ENCODE measurements at places on chromosomes 11 and 22. TPM values are rescaled to one million over a fixed set of nuclear protein-coding genes. Genes with fewer than 3 reads are reported as not detected.

TRIM49 gene
- not detected for total RNA-seq

C22orf23 gene
- total RNA-seq, result 0.14 TPM

ADM gene
- total RNA-seq, result 177 TPM

TRIM77 gene
- not detected for total RNA-seq

VPREB3 gene
- total RNA-seq, result not detected

DGCR6 gene
- total RNA-seq, result 0.71 TPM

TNNT3 gene
- total RNA-seq, result not detected

DDB1 gene
- 374 TPM for total RNA-seq

GDPD4 gene
- not detected for total RNA-seq

OR51B5 gene
- total RNA-seq, result 0.18 TPM

TRIM68 gene
- 6.0 TPM for total RNA-seq

KRTAP5-10 gene
- not detected for total RNA-seq

HEPN1 gene
- not detected for total RNA-seq

CCDC157 gene
- 1.7 TPM for total RNA-seq

BARX2 gene
- total RNA-seq, result not detected

TEAD1 gene
- 75.5 TPM for total RNA-seq

GRIA4 gene
- under 0.01 TPM for total RNA-seq

CASP5 gene
- 0.14 TPM for total RNA-seq

RHOD gene
- total RNA-seq, result 17.4 TPM

WNT7B gene
- total RNA-seq, result not detected

NPAS4 gene
- total RNA-seq, result not detected

PRG3 gene
- total RNA-seq, result not detected

SPDYC gene
- total RNA-seq, result not detected

CNIH2 gene
- 0.28 TPM for total RNA-seq

SDHAF2 gene
- 47.0 TPM for total RNA-seq

F2 gene
- total RNA-seq, result 0.18 TPM

CTSD gene
- total RNA-seq, result 251 TPM

VSTM5 gene
- total RNA-seq, result 0.18 TPM

ACCS gene
- 15.7 TPM for total RNA-seq

RAB36 gene
- total RNA-seq, result 2.4 TPM

RGL4 gene
- not detected for total RNA-seq

OR8D1 gene
- total RNA-seq, result not detected

CDON gene
- total RNA-seq, result 16.9 TPM

MUC2 gene
- not detected for total RNA-seq

RASD2 gene
- total RNA-seq, result under 0.01 TPM

KRTAP5-8 gene
- not detected for total RNA-seq

SAA1 gene
- not detected for total RNA-seq

SHANK3 gene
- 0.57 TPM for total RNA-seq

CABP4 gene
- total RNA-seq, result not detected

TRPM5 gene
- not detected for total RNA-seq

PDE2A gene
- total RNA-seq, result 0.18 TPM

CLDN5 gene
- total RNA-seq, result 0.28 TPM

ARL14EP gene
- 27.7 TPM for total RNA-seq

CNTF gene
- total RNA-seq, result 1.2 TPM

NPTXR gene
- 0.46 TPM for total RNA-seq

SIK2 gene
- total RNA-seq, result 9.7 TPM

LIF gene
- total RNA-seq, result 17.3 TPM
